Renal cortex interstitium (tissue), 15 donors: ENCODE measurements at places on chromosomes 6 and 20. TPM values are rescaled to one million over a fixed set of nuclear protein-coding genes. Genes with fewer than 3 reads are reported as not detected.
A peak's percentile ranks its signal among the peaks of the same experiment; 100 is the strongest.

DNA sequence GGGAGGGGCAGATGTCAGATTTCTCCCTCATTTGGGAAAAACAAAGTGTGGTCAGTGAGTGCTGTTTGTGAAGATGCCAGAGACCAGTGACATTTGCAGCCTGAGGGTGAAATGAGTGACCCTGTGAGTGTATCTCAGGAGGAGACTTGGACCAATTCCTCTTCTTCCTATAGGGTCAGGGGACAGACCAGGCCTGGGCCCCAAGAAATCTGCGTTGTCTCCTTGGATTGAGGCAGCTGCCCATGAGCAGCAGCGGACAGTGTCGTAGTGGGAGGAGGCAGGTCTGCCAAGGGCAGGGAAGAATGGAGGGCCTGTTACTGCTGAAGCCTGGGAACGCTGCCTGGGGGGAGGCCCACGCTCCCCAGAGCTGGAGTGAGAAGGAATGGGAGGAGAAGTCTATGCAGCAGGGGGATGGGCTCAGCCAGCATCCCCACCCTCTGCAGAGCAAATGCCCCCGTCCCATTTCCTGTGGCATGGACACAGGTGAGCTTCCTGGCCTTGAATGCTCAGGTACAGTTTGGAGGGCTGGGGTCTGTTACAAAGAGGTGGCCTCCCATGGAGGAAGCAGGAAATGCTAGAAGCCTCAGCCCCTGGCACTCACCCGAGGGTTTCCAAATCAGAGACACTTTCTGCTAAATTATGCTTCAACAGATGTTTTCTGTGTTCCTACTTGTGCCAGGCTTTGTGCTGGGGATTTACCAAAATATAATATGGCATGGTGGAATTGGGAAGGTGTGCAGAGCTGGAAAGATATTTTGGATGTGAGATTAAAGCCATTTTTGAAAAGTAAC is 29.8 kb downstream of the DAAM2 start:
- DNase-seq = no peak

GRCh38 chr6:157708933-157709332 is 114.1 kb upstream of the SNX9 start:
- no peak for DNase-seq

- no peak for DNase-seq
These were observed 109.4 kb upstream of the SNX9 start for GRCh38 chr6:157713451-157714152.

- DNase-seq = no peak
These were observed 43.9 kb downstream of the CDH4 start for GRCh38 chr20:61295682-61296628.

DNA sequence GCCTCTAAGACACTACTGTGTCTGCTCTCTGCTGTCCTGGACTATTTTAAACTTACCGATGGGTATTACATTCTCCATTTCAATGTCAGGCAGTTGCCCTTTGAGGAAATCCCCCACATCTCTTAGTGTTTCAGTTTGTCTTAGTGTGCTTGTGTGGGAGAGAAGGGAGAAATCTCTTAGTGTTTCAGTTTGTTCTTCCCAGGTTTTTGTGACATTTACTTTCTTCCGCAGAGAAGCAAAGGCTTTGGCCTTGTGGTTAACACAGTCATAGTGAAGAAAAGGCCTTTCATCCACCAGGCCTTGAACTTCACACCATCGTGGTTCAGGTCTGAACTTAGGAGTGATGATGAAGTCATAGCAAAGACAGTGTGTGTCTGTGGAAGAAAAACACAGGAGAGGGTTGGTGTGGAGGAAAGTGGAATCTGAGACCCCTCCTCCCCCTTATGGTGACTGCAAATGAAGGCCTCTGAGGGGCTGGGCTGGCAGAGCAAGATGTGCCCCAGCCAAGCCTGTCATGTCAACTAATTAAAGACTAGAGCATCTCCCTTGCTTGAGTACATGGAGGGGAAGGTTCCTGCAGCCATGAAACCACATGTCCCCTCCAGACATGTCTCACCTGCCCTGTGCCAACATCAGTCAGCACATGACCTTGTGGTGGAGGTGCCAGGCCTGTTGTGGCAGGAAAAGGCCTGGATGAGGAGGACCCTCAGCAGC is 23.9 kb downstream of the RAET1L start:
- no peak for DNase-seq

- DNase-seq = no peak
These were observed 27.5 kb upstream of the PBOV1 start for GRCh38 chr6:138245751-138246150.

DNA sequence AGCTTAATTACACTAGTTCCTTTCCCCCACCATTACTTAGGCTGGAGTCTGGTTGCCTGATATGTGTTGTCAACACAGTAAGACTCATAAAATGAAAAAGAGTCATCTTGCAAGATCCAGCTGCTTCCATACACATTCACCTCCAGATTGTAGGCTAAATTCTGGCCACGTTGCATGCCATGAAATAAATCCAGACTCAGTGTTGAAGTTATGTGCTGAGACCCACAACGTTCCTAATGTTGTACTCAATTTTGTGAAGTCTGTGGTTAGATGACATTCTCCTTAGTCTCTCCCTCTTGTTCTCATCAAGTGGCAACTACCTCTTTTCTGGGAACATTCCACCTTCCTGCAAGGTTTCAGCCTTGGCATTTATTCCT is 212.3 kb downstream of the LMBRD1 start:
- DNase-seq = no peak

DNA sequence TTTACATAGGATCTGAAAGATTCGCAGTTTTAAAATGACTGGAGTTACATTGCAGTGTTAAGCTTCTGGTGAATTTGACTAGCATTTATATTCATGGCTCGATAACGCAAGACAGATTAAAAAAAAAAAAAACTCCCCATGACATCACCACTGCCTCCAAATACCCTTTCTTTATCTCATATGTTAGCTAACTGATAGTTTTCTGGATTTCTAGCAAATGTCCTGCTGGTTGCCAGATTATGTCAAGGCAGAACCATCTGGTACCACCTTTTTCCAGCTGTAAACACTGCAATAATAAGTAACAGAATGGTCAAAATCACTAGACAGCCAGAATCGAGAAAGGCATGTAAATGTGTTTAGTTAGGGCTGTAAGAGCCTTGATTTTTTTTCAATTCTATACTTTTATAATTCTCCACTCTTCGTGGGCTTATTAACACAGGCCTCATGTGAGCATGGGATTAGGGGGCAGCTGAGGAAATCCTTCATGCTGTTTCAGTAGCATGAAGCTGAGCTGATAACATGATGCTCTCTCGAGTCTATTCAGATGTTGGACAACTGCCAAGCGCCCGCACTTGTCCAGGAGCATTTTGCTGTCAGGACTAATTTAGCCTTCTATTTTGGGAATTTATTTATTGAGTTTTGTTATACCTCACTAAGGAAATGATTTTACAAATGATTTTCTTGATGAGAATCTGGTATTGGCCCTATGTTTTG is 166.0 kb upstream of the SCGN start:
- DNase-seq = no peak

GRCh38 chr6:74606582-74607071 is 599.2 kb downstream of the COL12A1 start:
- no peak for DNase-seq

DNA sequence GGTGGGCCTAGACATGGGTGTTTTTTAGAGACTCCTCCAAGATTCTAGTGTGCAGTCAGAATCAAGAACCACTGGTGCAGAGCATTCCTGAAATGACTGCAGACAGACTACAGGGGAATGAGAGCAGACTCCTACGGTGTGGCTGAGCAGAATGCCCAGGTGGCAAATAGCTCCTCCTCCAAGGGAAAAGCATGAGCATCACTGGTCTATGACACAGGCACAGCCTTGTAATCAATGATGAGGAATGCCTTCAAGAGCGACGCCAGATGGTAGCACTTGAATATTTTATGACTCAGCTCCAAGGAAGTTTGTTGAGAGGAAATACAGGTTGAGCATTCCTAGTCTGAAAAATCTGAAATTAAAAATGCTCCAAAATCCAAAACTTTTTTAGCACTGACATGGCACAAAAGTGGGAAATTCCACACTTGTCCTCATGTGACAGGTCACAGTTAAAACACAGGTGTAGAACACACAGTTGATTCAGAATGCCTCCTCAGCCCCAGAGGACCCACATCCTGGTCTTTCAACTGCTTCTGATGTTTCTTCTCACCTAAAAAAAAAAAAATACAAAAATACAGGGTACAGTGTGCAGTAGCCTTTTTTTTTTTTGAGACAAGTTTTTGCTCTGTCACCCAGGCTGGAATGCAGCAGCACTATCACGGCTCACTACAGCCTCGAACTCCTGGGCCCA is 10.6 kb upstream of the FAM8A1 start:
- peak; percentile 51 for DNase-seq

- DNase-seq = no peak
These were observed 36.9 kb upstream of the CD93 start for GRCh38 chr20:23122796-23123655.

GRCh38 chr6:155328074-155328538 is 13.8 kb upstream of the TFB1M start:
- DNase-seq = no peak

Gene TBPL1
- polyA plus RNA-seq = 47.2 TPM

Gene AVP
- 0.54 TPM for polyA plus RNA-seq

Gene TNF
- 0.24 TPM for polyA plus RNA-seq

Gene OR12D3
- polyA plus RNA-seq = not detected

Gene CCDC170
- 3.6 TPM for polyA plus RNA-seq

Gene KCNK5
- polyA plus RNA-seq = 12.7 TPM

Gene MAS1
- polyA plus RNA-seq = 0.03 TPM

Gene RHAG
- 2.2 TPM for polyA plus RNA-seq

Gene HLA-DQA1
- 1.8 TPM for polyA plus RNA-seq

Gene FAM217A
- polyA plus RNA-seq = 4.0 TPM

Gene TMEM200A
- polyA plus RNA-seq = 42.3 TPM

Gene C6orf132
- 5.5 TPM for polyA plus RNA-seq

Gene SRMS
- polyA plus RNA-seq = 0.14 TPM

Gene PPIL4
- 53.2 TPM for polyA plus RNA-seq
